ENCODE measurements at places on chromosomes 6 and 20.

DNA sequence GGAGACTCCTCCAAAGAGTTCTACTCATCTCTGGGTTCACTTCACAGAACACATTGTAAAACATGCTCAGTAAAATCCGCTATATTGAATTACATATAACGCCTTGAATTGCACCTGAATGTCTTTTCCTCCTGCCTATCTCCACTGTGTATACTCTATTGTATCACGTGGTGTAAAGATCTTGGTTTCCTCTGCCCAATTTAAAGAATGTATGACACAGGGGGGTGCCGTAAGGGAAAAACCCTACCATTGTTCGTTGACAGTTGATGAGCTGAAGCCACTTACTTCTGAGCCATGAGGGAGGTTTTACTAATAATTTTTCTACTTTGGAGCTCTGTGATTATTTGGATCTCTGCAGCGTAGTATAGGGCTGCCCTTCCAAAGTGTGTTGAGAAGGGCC is 6.0 kb downstream of the ASF1A start:
- no peak for DNase-seq

- DNase-seq = no peak
Observed at GRCh38 chr20:63377256-63377941, 16.2 kb upstream of the CHRNA4 start.

DNA sequence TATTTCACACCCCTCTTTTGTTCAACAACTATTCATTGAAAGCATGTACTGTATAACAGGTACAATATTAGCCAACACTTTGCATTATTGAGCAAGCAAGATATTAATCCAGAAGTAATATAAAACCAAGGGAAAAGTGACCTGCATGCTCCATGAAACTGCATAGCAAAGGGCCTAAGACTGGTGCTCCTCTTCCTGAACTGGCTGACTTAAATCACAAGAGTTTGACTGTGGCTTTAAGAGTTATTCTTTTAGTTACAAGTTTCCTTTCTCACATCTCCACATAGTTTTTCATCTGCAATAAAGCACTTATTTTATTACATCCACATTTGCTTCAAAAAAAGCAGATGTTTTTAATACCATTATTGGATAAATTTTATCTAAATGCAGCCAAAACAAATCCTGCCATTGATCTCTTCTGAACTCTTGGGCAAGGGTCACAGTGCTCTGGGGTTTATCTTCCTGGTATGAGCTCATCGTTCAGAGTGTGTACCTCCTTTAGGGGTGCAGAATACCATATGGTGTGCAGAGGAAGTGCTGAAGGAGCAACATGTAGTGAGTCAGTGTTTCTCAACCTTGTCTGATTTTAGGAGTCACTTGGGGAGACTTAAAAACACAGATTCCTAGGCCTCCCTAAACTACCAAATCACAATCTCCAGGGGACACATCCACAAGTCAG is 1225.9 kb upstream of the MAP3K7 start:
- no peak for DNase-seq

- no peak for DNase-seq
Observed at GRCh38 chr6:66628917-66629316, 921.9 kb upstream of the EYS start.

DNA sequence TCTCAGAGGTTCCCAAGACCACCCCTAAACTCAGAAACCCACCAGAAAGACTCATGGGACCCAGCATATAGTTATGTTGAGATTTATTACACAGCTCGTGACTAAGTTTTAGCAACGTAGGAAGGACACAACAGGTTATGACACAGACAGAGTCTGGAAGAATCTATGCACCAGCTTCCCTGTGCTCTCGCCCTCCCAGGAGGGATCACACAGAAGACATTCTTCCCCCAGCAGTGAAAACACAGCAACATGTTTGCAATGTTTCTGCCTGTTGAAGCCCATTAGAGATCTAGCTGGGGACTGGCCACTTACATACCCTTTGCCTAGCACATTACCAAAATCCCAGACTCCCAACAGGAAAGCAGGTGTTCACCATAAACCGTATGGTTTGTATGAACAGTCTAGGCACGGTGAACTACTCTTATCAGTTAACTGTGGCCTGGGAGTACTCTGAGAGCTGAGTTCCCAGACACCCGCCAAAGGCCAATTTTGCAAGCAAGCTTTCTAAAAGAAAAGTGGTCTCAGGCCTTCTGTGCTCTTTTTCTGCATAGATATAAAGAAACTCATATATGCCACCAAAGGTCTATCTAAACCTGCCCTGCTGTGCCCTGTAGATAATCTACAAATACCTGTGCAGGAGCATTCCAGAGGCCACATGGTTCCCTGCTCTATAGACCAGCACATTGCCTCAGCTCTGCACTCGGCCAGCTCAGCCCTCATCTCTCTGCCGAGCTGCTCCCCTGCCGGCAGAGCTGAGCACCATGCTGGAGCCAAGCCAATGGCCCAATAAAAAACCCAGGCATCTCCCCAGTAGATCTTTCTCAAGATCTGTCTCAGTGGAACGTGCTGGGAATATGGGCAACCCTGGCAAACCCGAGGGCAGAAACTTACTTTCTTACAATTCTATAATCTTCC is 69.6 kb upstream of the SMIM28 start:
- no peak for DNase-seq

- DNase-seq = no peak
Observed at GRCh38 chr6:42973926-42974325, 5.1 kb downstream of the PEX6 start.

DNA sequence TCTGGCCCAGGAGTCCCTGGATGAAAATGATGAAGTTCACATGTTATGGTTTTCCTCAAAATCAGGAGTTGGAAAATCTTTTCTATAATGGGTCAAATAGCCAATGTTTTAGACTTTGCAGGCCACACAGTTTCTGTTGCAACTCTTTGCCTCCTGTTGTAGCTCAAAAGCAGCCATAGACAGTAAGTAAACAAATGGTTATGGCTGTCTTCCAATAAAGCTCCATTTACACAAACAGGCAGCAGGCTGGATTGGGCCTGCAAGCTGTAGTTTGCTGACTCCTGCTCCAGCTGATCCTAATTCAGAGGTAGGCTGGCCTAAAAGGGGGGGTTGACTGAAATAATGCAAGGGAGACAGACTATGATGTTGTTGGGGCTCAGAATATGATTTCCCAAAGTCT is 33.0 kb downstream of the METTL24 start:
- DNase-seq = no peak

DNA sequence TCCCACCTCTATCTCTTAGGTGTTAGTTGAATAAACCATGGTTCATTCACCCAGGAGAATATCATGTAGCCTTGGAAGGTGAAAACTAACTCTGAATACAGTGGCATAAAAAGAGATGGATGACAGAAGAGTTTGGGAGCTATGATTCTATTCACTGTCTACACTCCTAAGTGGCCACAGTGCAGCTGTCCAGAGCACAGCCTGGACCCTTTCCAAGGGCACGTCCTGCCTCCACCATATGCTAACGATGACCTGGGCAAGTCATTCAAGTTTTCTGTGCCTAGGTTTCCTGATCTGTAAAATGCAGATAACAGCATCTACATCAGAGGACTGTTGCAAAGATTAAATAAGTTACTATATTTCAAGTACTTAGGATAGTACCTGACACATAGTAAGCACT is 314.1 kb downstream of the PTPRT start:
- DNase-seq = no peak

GRCh38 chr6:90194371-90194841 is 102.2 kb downstream of the BACH2 start:
- DNase-seq = no peak

DNA sequence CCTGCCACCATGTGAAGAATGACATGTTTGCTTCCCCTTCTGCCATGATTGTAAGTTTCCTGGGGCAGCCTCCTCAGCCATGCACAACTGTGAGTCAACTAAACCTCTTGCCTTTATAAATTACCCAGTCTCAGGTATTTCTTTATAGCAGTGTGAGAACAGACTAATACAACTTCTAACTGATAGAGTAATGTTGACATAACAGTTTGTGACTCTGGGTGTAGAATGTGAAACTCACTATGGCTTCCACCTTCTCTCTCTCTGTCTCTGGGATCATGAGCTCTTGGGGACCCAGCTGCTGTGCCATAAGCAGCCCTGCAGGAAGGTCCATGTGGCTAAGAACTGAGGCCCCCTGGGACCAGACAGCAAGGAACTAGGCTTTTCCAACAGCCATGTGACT is 3.5 kb upstream of the HLA-G start:
- no peak for DNase-seq

GRCh38 chr6:85923013-85923430 is 280.3 kb upstream of the SYNCRIP start:
- DNase-seq = no peak
